EH (cell line): ENCODE measurements at places on chromosomes 5 and 9.

DNA sequence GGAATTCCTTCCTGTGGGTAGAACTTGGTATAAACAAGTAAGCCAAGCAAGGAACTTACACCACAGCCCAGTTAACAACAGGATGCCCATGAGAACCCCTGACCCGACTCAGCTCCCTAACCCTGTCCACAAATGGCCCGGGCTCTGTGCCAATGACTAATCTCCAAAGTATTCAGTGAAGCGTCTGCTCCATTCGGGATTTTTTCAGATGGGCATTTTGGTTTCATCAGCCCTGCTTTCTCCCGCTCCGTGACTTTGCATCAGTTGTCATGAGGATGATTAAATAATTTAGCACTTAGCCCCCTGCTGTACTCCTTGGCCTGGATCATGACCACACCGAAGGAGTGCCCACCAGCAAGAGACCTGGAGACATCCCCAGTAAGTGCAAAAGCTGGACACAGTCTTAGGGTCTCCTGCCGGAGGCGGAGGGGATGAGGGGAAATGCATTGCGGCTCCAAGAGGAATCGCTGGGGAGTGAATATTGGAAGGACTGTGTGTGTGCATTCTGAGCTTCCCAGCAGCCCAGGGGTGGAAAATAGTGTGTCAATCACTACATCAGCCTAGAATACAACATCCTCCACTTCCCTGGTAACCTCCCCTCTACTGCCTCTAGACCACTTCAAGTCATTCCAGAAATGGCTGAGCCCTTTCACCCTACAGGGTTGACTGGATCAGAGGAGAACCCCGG is 41.4 kb upstream of the DNAH5 start:
- peak; percentile 96 for DNase-seq

- DNase-seq, result peak; percentile 72
Measured at GRCh38 chr5:137395011-137395755, 103.9 kb downstream of the SPOCK1 start.

DNA sequence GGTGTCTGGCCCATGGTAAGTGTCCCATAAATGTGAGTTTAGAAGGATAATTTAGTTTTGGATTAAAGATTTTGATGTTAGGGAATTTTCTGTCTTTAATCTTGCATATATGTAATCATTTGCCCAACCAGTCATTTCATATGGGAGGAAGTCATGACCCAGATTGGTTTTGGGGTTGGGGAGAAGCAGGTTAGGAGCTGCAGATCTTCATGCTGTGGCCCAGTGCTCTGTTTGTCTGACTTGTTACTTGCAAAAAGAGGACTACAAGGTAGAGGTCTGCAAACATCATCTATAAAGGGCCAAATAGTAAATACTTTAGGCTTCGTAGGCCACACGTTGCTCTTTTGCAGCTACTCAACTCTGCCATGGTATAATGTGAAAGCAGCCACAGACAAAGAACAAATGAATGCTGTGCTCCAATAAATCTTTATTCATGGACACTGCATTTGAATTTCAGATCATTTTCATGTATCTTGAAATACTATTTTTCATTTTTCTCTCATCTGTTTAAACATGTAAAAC is 16.8 kb downstream of the OSTF1 start:
- DNase-seq, result no peak

DNA sequence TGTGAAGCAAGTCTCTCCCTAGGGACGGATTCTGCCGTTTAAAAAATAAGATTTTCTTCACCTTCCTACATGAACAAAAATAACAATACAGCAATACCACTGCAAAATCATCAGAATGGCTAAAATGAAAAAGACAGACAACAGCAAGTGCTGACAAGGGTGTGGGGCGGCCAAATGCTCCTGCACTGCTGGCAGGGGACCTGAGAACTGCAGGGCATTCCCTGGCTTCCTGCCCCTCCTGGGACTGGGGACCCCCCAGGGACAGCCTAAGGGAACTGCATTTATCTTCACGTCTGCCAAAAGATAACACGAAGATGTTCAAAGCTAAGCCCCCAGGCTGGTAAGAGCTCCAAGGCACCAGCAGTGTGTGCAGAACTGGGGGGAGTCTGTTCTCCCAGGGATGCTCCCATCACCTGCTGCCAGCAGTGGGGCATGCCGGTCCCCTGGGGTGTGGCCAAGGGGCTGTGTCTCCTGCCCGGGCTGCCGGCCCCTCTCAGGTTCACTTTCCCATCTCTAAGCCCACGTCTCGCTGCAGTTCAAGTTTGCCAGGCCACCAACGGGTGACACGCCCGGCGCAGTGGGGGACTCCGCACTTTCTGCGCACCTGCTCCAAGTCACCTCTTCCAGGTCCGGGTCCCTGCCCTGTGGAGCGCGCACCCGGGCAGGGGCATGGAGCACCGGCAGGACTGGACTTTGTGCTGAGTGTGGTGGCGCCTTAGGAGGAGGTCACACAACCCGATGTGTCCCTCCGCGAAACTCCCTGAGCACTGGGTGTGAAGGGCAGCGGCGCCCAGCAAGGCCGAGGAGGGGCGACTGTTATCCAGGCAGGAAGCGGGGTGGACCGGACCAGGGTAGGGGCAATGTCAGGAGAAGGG is 4.5 kb upstream of the EGFL7 start:
- no peak for DNase-seq

DNA sequence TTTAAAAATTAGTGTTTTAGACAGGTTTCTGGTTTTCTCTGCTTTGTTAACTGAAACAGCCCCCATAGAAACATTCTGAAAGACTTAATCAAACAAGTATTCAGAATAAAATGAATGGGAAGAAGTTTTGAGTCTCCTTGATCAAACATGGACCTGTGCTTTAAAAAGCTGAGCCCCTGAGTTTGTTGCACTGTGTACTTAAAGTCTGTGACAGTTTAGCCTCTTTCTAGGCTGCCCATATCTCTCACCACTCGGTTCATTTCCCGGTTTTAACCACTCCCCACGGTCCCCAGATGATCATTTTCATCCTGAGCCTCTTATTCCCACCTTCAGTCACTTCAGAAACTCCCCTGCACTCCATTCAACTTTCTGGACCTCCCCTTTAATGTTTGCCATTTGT is 215.9 kb upstream of the DMRT1 start:
- DNase-seq, result no peak

- no peak for DNase-seq
Measured at GRCh38 chr9:81652058-81652687, 37.2 kb downstream of the TLE1 start.

DNA sequence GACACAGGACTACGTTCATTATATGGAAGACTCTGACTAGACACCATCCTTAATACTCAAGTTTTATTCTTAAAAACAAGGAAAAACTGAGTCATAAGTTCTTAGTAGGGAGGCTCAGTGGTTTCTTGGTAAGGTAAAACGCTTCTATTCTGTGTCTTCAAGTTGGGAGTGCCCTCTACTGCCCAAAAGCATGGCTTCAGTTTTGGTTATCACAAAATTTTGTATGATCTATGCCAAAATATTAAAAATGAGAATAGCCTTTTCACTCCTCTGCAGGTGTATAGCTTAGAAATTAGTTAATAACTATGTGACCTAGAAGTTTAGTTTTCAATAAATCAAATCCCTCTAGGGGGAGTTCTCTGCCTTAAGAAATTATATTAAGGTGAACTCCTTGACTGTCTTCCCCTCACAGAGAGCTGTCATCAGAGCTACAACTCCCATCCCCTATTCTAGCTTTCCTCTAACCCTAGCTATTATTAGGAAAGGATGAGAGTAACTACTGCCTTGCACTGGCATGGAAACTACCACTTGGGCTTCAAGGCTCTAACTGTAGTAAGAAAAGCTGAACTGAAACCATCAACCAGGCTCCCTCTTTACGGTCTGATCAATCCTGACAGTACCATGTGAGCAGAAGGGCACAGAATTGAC is 189.7 kb downstream of the GNAQ start:
- DNase-seq, result no peak

GRCh38 chr5:59579101-59579823 is 314.3 kb downstream of the PDE4D start:
- no peak for DNase-seq

- DNase-seq, result no peak
Measured at GRCh38 chr9:126348911-126349550, 22.4 kb downstream of the MVB12B start.

DNA sequence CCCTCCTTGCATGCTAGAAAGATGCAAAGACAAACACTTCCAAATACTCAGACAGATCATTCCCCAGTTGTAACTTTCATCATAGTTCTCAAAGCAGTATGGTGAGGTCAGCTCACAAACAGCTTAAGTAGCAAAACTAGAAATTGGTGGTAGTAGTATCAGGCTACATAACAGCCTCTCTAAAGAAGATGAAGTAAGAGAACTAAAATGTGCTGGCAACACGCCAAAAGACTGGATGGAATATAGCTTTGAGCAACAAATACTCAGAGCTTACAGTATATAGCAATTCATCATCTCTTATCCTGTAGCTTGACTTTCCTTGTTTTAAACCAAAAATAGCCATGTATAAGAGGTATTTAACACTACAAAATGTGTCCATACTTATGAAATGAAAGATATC is 7.5 kb downstream of the PFDN1 start:
- DNase-seq, result peak; percentile 97

GRCh38 chr9:89550346-89550927 is 52.5 kb upstream of the SEMA4D start:
- DNase-seq, result no peak

- peak; percentile 38 for DNase-seq
Measured at GRCh38 chr5:172106511-172107356, 81.3 kb downstream of the STK10 start.

DNA sequence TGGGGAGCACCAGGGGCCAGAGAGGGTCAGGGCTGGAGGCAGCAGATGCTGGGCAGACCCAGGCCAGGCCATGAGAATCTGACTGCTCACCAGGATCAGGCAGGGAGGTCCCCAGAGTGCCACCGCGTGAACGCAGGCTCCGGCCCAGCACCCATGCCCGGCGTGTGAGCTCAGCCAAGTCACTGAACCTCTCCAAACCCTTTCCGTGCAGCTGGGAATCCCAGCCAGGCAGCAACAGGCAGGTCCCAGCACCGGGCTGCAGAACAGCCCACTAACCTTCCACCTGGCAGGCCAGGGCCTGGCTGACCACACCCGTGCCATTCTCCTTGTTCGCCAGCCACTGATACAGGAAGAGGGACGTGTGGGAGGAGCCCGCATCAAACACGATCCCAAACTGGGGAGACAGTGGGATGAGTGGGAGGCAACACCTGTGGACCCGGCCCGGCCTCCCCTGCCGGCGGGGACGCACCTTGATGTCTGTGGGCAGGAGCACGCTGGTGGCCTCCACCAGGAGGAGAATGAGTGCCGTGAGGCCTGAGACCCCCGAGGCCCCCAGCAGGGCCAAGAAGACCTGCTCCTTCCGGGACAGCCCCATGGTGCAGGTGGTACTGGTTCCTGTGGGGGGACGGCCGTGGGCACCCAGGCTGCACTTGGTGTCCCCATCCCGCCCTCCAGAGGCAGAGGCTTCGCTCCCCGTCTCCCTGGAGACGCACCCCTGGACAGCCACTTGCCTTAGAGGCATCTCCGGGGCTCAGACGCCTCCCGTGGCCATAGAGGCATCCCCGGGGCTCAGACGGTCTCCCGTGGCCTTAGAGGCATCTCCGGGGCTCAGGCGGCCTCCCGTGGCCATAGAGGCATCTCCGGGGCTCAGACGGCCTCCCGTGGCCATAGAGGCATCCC is 3.2 kb downstream of the ENTPD8 start:
- DNase-seq, result no peak

DNA sequence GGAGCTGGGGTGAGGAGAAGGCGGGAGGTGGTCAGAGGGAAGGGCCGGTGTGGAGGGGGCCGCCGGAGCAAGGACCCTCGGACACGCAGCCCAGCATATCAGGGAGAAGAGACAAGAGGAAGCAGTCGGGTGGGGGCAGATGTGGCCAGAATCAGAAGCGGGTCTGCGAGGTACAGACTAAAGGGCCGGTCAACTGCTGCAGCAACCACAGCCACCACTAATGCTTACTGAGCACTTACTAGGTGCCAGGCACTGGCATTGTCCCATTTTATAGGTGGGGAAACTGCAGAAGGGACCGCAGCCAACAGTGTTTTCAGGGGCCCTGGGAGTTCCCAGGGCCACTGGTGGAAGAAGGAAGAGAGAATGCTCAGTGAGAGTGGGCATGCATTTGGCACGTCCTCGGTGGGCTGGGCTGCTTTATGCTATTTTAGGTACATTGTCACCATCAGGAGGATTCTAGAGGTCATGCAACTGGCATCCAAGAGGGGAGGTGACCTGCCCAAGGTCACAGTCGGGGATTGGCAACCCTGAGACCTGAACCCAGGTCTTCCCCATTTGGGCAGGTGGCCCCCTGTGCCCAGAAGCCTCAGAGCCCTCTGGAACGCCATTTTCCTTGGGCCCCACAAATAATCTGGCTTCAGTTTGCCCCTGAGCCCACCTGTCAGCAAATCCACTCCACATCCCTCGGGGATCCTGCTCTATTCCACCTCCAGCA is 53.4 kb downstream of the DUSP1 start:
- DNase-seq, result no peak

GRCh38 chr5:116652903-116653302 is 78.3 kb upstream of the SEMA6A start:
- DNase-seq, result no peak

- peak; percentile 11 for DNase-seq
Measured at GRCh38 chr5:75496026-75496425, 15.4 kb downstream of the CERT1 start.

DNA sequence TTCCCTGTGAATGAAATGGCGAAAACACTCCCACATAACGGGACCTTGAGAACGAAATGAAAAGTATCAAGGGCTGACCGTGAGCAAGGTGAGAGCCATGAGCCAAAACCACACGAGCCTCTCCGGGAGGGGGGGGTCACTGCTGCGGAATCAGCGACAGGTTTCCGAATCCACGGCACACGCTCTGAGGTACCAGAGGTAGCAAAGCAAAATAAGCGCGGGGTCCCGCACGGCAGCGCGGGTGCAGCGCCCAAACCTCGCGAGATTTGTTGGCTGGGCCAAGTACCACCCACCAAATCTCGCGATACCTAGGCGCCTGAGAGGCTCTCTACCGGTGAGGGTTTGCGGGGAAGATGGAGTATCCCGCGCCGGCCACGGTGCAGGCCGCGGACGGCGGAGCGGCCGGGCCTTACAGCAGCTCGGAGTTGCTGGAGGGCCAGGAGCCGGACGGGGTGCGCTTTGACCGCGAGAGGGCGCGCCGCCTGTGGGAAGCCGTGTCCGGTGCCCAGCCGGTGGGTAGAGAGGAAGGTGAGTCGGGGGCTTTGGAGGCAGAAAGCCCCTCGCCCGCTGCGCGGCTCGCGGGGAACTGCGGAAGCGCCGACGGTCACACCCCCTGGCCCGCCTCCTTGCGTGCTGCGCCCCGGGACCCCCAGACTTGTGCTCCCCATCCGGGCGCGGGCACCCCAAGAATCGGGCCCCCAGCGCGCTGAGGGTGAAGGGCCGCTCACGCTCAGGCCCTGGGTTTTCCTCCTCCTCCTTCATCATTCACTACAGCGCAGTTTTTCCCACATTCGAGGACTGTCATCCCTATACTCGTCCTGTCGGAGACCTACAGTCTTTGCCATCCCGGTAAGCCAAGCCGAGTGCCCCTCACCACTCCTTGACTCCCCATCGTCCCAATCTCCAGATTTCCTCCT is at the start of gene ZNF346:
ZNF346 (plus strand) TSS at position 311 of the 917 bp plus-strand sequence; CDS start at position 354, 43 bp downstream.
- DNase-seq, result peak; percentile 93

- DNase-seq, result no peak
Measured at GRCh38 chr5:109805472-109805871, 115.7 kb downstream of the MAN2A1 start.

DNA sequence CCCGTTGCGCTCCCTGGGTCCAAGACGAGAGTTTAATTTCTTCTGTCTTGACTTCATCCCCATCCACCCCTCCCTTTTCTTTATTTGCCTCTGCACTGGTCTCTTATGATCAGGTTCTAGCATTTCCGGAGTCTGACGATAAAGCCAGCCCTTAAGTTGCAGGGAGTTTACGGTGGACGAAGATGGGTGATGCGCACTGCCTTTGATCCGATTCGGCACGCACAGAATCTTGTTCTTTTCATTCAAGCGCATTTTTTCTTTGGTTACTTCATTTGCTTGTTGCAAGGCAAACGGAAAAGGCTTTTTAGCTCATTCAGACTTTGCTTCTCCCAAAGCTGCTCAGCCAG is 488 bp upstream of the MCTP1 start:
- no peak for DNase-seq
